ENCODE measurements at places on chromosomes 3 and 15. TPM values are rescaled to one million over a fixed set of nuclear protein-coding genes. Genes with fewer than 3 reads are reported as not detected.

The ADAMTSL3 gene
- total RNA-seq: 0.35 TPM

The SNX22 gene
- 0.90 TPM for total RNA-seq

The CCDC13 gene
- 0.60 TPM for total RNA-seq

The TXNRD3 gene
- 5.8 TPM for total RNA-seq

The TRIM42 gene
- not detected for total RNA-seq

The GRK7 gene
- not detected for total RNA-seq

The LMLN gene
- total RNA-seq: 2.7 TPM

The BMF gene
- total RNA-seq: 1.6 TPM

The TRIM59 gene
- 8.1 TPM for total RNA-seq

The ANKRD34C gene
- total RNA-seq: not detected

The CTDSPL2 gene
- 21.1 TPM for total RNA-seq

The MASP1 gene
- total RNA-seq: not detected

The ZKSCAN7 gene
- total RNA-seq: not detected

The PLA2G4E gene
- total RNA-seq: not detected

The PLCL2 gene
- 6.2 TPM for total RNA-seq

The DNAJA4 gene
- total RNA-seq: not detected

The PEAK1 gene
- total RNA-seq: 5.1 TPM

The COMMD2 gene
- 27.7 TPM for total RNA-seq

The MNS1 gene
- total RNA-seq: 2.7 TPM

The ATP8B4 gene
- total RNA-seq: 0.91 TPM

The SCAANT1 gene
- total RNA-seq: not detected

The CKMT1B gene
- total RNA-seq: 2.2 TPM

The BCL2A1 gene
- total RNA-seq: 11.4 TPM

The RASGRP1 gene
- 0.31 TPM for total RNA-seq

The GLDN gene
- total RNA-seq: not detected

The SCN11A gene
- total RNA-seq: not detected

The ECE2 gene
- total RNA-seq: not detected

The GPR149 gene
- total RNA-seq: not detected

The TTLL13 gene
- total RNA-seq: 0.14 TPM

The GRIP2 gene
- total RNA-seq: 0.52 TPM

The CCR1 gene
- total RNA-seq: not detected

The ZPLD1 gene
- 0.05 TPM for total RNA-seq

The ROPN1B gene
- total RNA-seq: not detected

The SLCO2A1 gene
- 0.08 TPM for total RNA-seq

The ACTC1 gene
- total RNA-seq: 0.27 TPM

The MESP1 gene
- total RNA-seq: 1.1 TPM

The GOLGA8M gene
- total RNA-seq: not detected

The PDCD6IP gene
- total RNA-seq: 182 TPM

The WNT5A gene
- 0.66 TPM for total RNA-seq

The PCOLCE2 gene
- 30.3 TPM for total RNA-seq

Data from A549 treated with ZK216348 at 1 μM for 4 hours (cell line).